ENCODE measurements at places on chromosomes 16 and 17.
A peak's percentile ranks its signal among the peaks of the same experiment; 100 is the strongest.

DNA sequence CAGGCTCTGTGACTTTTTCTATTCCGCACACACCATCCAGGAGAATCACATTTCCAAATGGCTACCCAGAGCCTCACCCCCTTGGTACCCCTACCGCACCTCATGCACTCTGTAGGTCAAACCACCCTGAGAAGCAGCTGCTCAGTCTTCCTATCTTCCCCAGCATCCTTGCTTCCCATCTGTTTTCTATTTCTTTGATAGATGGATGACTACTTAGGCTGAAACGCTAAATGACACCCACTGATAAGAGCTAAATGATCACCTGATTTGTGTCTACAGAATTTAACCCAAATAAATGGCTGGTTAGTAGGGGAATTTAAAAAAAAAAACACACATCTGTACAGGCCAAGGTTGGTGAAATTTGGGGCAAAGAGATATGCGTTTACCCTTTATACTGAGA is 17.6 kb upstream of the COX10 start:
- no peak for ATAC-seq

GRCh38 chr16:1579214-1579613 is 32.7 kb downstream of the IFT140 start:
- no peak for ATAC-seq

DNA sequence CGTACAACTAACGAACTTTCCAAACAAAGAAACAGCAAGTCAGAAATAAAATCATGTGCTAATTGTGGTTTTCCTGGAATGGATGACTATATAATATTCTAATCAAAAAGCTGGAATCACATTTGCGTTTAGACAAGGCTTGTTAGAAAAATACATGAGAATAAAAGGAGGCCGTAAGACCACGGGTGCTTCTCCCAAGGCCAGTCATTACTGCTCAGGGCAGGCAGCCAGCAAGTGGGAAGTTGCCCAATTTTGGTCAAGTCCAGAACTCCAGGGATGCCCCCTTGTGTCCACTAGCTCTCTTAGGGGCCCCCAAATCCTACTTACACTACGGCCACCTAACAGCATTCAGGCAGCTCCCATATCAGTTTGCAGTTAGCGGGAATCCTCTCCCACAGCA is 25.9 kb upstream of the LYRM9 start:
- no peak for ATAC-seq

- ATAC-seq, result no peak
Measured at GRCh38 chr17:27946513-27946912, 53.3 kb upstream of the LYRM9 start.

- ATAC-seq, result no peak
Measured at GRCh38 chr17:2959371-2960130, 103.9 kb downstream of the OR1D5 start.

DNA sequence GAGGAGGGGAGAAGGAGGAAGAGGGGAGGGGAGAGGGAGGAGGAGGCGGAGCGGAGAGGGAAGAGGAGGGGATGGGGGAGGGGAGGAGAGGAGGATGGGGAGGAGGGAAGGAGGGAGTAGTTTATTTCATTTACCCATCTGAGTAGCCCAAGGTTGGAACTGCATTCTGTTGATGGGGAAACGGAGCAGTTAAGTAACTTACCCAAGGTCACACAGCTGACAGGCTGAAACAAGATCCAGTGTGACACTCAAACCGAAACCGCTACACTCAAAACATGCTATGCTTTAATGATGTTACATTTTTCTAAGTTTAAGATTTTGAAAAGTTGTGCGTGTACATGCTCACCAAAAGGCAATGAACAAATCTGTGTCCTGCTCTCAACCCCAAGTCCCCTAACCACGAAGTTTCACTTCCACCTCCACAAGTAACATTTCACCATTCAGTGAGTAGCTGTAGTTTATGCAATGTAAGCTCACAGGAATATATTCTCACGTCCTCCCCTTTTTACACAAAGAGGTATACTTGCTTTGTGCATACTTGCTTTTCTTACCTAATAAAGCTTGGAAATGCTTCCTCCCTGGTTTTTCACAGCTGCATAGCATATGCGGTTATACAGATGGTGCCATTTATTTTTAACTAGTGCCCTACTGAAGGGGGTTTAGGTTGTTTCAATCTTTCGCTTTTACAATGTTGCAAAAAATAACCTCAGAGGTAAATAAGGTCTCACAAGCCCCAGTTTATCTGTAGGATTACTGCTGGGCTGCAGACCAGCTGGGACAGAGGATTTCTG is 275.3 kb downstream of the PARN start:
- peak; percentile 91 for ATAC-seq

- ATAC-seq, result no peak
Measured at GRCh38 chr17:77790143-77790829, 168.2 kb upstream of the TNRC6C start.

GRCh38 chr16:69709456-69710084 is 16.8 kb downstream of the NQO1 start:
- ATAC-seq, result no peak

DNA sequence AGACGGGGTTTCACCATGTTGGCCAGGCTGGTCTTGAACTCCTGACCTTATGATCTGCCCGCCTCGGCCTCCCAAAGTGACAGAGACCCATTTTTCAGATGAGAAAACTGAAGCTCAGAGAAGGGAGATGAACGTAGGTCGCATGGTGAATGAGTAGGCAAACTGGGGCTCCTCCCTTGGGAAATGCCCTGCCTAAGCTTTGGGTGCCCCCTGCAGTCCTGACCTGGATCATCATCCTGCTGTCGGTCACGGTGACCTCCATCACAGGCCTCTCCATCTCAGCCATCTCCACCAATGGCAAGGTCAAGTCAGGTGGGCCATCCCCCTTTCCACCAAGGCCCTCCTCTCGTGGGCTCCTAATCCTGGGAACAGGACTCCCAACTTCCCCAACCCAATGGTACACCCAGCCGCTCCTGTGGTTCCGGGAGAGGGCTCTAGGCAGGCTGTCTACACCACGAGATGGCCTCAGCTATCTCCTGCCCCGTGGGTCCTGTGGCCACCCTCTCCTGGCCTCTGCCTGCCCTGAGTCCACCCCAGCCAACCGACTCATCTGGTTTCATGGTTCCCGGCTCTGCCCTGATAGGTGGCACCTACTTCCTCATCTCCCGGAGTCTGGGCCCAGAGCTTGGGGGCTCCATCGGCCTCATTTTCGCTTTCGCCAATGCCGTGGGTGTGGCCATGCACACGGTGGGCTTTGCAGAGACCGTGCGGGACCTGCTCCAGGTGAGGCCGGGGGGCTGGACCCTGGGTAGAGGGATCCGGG is 4.7 kb downstream of the SLC12A3 start:
- ATAC-seq, result peak; percentile 34

- ATAC-seq, result no peak
Measured at GRCh38 chr17:48500435-48501426, 30.1 kb downstream of the HOXB1 start.

DNA sequence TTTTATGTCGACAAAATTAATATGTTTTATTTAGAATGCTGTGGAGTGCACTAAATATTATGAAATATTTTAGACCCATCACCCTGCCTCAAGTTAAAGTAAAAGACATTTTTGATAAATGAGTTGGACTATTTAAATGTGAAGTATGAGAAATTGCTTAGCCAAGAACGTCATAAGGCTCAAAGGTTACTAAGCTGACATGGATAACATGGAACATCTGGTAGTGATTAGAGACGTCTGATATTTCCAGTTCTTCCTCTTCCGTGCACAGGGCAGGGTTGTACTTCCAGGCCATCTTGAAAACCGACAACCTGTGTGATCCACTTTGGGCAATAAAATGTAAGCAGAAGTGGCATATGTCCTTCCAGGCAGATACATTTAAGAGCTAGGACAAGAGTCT is 7.2 kb upstream of the CCL8 start:
- ATAC-seq, result no peak

- no peak for ATAC-seq
Measured at GRCh38 chr17:32646941-32647340, 160.1 kb downstream of the CDK5R1 start.

DNA sequence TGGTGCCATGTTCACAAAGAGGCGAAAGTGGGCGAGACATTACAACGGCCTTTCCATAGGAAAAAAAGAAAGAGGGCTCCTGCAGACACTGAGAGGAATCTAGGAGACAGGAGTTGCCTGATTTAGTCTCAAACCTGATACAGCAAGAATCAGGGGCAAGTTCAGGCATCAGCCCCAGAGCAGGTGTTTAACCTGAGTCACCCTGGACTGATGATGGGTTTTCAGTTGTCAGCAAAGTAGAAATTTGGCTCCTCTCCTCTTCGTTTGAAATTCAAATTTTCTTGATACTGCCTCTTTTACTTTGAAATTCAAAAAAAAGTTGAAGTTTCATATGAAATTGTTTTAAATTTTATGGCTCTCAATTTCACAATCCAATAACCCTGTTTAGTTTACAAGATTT is 189.5 kb downstream of the ABCC12 start:
- no peak for ATAC-seq

DNA sequence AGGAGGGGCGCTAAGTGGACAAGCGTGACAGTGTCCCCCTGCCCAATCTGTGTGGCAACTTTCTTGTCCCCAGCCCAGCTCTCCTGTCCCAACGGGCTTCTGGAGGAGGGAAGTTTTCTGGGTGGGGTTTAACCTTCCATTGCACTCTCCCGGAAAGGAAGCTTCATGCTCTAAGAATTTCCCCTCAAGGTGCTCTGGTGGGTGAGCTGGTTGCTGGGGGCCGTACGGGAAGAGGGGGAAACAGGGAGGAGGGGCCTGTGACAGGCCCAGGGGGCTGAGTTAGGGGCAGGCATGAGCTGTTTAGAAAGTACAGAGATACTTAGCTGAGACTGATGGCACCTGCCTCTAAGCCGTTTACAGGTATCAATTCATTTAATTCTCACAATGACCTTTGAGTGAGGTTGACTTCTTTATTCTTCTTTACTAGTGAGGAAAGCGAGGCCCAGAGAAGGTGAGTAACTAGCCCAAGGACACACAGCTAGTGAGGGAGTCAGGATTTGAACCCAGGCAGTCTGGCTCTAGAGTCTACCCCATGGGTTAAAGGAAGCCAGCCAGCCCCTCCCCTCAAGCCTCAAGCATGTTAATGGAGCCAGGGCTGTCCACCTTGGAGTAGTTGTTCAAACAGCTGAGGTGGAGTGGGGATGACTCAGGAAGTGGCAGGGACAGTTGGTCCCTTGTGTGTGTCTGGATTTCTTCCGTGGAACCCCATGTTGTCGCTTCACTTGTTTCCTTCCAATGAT is 18.9 kb downstream of the ADGRG1 start:
- no peak for ATAC-seq

GRCh38 chr16:89721546-89722391 is 432 bp downstream of the ZNF276 start:
- ATAC-seq, result peak; percentile 42

GRCh38 chr16:31453255-31454204 is 5.8 kb upstream of the ARMC5 start:
- ATAC-seq, result no peak

GRCh38 chr16:50880926-50881325 is 139.0 kb downstream of the CYLD start:
- no peak for ATAC-seq

DNA sequence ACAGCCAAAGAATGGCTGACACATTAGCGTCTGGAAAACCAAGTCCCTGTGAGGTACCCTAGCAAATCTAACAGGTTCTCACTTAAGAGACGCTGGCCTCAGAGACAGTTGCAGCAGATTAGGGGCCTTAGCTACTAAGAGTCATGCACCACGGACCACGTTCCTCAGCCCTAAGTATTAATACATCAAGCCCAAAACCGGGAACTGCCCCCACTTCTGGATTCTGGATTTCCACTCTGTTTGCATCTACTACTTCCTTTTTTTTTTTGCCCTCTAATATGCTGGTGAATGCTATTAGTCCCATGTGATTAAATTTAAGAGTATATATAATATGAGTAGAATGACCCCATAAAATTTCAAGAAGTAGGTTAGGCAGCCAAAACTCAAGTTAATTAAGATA is 775 bp upstream of the TERB1 start:
- no peak for ATAC-seq

GRCh38 chr16:3007059-3007956 is 5.4 kb upstream of the CLDN9 start:
- ATAC-seq, result no peak

DNA sequence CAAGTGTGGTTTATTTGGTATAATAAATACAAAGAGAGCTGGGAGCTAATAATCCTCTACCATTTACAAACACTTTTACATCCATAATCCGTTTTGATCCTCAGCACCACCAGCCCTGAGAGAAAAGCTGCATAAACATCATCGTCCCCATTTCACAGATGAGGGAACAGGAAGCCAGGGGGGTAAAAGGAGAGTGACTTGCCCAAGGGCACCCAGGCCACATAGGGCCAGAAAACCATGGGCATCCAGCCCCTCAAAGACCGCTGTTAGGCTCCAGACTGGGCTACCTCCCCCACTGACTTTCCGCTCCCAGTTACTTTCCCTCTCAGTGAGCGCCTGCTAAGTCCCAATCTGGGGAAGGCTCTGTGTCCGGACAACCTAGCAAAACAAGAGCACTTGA is 6.7 kb downstream of the STX1B start:
- ATAC-seq, result no peak

- ATAC-seq, result no peak
Measured at GRCh38 chr17:6639014-6639585, 1.4 kb downstream of the KIAA0753 start.

- no peak for ATAC-seq
Measured at GRCh38 chr17:47291242-47291873, 32.4 kb upstream of the EFCAB13 start.

- no peak for ATAC-seq
Measured at GRCh38 chr16:55778757-55779156, 54.1 kb downstream of the CES1 start.

DNA sequence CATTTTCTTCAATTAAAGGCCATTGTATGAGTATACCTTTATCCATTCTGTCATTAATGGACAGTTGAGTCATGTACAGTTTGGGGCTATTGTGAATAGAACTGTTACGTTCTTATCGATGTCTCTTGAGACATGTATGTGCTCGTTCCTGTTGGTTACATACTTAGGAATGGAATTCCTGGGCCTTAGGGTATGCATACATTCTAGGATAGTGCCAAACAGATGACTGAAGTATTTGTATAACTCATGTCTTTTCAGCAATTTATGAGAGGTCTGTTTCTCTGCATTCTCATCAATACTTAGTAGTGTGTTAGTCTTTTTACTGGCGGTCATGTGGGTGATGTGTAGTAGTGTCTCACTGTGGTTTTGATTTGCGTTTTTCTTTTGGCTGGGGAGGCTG is 81.2 kb downstream of the USP22 start:
- ATAC-seq, result no peak

GRCh38 chr17:79612468-79613194 is 1.8 kb upstream of the RBFOX3 start:
- ATAC-seq, result no peak

- ATAC-seq, result peak; percentile 99
Measured at GRCh38 chr17:77127735-77128361, 12.9 kb upstream of the SEC14L1 start.

DNA sequence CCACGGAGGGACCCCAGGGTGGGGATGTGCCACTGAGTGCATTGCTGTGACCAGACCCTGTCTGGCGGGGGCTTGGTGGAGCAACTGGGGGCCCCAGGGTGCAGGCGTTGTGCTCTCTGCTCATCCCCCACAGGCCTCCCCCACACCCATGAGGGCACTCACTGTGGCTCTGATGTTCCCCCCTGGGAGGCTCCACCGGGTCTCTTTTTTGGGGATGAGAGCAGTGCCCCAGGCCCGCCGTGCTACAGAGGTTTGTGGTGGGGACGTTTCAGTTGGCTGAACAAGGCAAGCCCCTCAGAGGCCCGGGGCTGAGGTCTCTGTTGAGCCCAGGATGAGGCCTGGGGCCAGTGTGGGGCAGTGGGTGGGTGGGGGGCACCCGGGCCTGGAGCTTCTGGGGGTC is 2.5 kb downstream of the CCDC78 start:
- no peak for ATAC-seq

- no peak for ATAC-seq
Measured at GRCh38 chr16:1668612-1669319, 9.3 kb upstream of the JPT2 start.
